Lower lobe of right lung (tissue), 2 donors: ENCODE measurements at places on chromosomes 2 and 18.

- DNase-seq = no peak
Observed at GRCh38 chr18:1691863-1692262, 787.2 kb downstream of the ADCYAP1 start.

DNA sequence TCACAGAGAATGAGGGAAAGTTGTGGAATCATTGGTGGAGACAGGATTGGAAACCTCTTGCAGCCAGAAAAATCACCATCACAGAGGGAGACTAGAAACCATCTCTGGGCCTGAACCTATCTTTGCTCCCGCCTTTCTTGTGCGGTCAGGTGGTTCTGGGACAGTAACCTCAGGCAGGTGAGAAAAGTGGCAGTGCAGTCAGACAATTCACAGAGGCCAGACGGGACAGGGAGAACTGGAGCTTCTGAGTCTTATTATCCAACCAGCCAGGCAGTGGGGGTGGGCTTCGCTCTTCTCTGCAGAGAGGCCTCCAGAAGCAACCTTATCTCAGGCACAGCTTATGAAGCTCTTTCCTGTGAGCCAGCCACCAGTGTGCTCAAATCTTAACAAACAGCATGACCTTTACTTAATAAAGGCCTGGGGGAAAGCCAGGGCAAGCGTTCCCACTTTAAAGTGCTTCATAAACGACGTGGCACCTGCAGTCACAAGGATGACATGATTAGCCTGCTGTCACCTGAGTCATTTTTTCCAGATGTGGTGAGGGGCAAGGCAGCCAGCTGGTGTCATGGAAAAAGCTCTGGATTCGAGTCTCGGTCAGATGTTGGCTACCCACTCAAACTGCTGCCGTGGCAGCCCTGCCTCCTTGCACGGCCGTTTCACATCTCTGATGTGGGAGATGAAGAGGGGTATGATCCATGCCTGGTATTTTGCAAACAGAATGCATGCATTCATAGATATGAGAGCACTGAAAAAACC is 109.7 kb downstream of the B3GNT2 start:
- DNase-seq = no peak

DNA sequence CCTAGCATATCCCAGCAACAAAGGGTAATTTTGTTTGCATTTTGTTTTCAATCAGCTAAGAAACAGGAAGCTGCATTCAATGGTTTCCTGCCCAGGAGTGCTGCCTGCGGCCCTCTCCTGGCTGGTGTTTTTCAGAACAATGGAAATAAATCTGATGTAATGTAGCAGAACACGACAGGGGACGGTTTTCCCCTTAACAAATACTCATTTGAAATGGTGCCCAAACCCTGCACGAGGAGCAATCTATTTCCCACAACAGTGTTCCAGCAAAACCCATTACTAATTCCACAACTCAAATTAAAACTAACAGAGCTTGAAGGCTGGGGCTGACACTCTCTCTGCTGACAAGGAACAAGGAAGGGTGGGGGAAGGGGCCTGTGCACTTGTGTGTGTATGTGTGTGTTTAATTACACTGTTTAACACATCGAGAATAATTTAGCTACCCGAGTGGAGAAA is 8.7 kb downstream of the CAPN13 start:
- no peak for DNase-seq

GRCh38 chr2:144517866-144518747 is 1.8 kb downstream of the ZEB2 start:
- no peak for DNase-seq

- no peak for DNase-seq
Observed at GRCh38 chr2:205755923-205756322, 73.6 kb downstream of the NRP2 start.

- no peak for DNase-seq
Observed at GRCh38 chr2:144507441-144508171, 12.3 kb downstream of the ZEB2 start.

DNA sequence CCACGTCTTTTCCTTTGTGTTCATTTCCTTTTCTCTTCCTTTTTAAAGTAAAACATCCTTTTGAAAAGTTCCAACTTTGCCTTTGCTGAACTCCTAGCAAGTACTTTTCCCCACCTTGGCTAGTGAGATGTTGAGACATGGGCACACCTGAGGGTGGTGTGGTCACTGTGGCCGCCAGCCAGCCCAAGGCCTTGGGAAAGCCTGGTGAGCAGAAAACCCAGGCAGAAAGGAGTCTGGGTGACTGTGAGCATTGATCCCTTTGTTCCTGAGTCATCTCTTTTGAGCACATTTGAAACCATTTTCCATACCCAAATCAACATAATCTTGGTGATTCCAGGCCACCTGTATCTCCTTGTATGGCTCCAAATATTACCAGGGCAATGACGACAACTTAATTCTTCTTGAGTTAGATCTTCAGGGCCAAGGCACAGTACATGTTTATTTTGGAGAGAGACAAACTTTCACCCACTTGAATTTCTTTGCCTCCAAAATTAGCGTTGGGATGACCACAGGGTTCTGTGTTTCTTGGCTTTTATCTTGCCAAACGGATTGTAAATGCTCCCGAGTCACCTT is 14.5 kb downstream of the EPAS1 start:
- no peak for DNase-seq

DNA sequence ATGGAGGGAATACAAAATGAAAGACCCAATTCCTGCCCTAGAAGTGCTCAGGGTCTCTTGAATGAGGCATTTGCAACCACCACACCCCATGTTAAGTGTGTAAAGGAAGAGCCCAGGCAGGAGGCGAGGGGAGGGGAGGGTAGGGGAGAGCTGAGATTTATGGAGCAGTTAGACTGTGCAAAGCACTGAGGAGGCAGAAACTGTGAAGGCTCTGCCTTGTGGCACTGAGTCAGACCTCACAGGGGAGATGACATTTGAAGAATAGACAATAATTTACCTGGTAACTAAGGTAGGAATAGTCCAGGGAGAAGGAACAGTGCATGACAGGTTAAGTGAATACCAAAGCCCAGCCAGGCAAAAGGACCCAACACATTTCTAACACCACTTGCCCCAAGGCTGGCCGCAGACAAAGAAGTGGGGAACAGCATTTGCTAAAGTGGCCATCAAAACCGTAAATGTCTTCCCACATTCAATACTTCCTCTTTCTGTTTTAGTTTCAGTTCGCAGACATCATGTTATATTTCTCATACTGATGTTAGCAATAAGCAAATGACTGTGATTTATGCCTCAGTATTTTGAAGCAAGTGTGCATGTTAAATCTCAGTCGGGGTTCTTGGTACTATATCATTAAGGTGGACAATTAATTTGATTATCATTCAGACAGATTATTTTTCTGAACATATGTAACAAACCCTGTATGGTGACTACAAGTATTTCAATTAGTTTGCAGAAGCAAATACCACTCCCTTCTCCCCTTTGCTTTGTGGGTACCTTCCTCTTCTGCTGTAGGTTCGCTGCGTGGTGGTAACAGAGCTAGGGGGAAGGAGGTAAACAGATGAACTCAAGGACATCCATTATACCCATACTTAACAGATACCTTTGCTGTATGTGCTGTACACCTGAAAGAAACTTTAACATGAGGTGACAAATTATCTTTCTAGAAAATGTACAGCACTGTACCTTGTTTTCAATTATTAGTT is 27.5 kb downstream of the CDH20 start:
- no peak for DNase-seq

- no peak for DNase-seq
Observed at GRCh38 chr18:37385846-37386778, 179.5 kb downstream of the CELF4 start.

DNA sequence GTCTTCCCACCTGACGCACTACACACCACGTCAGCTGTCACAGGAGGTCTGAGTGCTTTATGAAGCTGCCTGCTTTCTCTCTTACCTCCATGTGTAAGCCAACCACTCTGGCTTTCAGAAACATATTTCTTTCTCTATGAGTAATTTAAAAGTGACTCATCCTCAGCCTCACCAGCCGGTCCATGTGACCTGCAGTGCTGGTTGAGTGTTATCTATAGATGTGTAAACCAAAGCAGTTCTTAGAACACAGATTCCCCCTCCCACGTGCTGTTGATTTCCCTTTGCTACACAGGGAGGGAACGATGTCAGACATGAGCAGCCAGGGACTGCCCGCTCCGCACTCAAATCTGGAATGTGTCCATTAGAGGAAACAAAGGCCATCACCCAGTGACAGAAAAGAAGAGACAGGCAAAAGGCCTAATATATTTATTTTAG is 157.8 kb downstream of the BCL2 start:
- peak; percentile 61 for DNase-seq

DNA sequence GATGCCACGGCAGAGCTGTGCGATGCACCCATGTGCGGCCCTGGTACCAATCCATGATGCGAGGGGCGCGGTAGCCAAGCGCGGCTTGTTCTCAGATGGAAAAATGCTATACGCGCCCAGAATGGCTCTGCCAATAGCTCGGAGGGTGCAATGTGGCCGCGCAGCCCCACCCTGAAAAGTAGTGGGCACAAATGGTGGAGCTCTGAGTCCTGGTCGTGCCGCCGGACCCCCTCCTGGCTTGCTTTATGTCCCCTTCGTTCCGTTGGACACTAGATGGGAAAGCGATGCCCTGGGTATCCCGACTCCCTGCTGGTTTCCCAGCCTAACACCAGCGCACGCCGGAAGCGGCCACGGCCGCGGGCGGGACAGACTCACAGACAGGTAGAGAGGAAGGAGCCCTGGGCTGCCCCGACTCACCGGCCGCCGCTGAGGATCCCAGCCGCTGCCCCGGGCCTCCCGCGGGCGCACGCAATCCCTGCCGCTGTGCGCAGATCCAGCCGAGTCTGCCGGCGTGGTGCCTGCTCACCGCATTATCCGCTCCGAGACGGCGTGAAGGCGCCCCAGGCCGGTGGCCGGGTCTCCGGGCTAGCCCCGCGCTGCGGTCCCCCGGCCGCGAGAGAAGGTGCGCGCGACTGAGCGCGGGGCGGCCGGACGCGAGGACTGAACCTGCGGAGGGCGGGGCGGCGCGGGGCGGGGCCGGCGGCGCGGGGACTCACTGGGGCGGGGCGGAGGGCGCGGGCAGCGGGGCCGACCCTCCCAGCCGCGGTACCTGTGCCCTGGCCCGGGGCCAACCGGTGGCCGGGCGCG is at the start of gene CDC42EP3:
Gene CDC42EP3 (minus strand): TSS at position 634 of the 807 bp plus-strand sequence. CDS start 25,055 bp downstream, outside the sequence.
- peak; percentile 83 for DNase-seq

DNA sequence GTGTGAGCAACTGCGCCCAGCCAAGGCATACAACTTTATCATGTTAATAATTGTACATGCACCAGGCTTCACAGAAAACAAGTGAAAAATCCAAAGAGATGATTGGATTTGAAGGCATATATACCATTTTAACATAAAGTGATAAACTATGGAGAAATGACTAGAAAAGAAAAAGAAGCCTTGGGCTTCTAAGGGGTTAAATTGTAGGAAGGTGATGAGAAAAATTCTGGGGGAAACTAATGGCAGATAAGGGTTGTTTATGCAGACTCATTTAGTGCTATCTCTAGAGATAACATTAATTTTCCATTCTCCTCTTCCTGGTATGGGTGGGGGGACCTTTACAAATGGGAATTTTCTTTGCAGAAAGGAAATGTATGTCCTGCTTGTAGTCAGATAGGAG is 154.0 kb downstream of the TMEM17 start:
- no peak for DNase-seq

GRCh38 chr18:36737316-36737715 is 91.5 kb downstream of the TPGS2 start:
- no peak for DNase-seq
